IMR-90 (cell line): ENCODE measurements at places on chromosomes 13 and 19. TPM values are rescaled to one million over a fixed set of nuclear protein-coding genes. Genes with fewer than 3 reads are reported as not detected.

SHISA7 gene
- 0.03 TPM in 1 of 2 replicates, not detected in the other for polyA plus RNA-seq

MBD3L2 gene
- polyA plus RNA-seq = not detected in 2 replicates

KLK2 gene
- polyA plus RNA-seq = not detected in 2 replicates

SPRED3 gene
- polyA plus RNA-seq = 6.3 and 7.9 TPM in 2 replicates

POU2F2 gene
- 5.0 and 6.6 TPM in 2 replicates for polyA plus RNA-seq

DNA sequence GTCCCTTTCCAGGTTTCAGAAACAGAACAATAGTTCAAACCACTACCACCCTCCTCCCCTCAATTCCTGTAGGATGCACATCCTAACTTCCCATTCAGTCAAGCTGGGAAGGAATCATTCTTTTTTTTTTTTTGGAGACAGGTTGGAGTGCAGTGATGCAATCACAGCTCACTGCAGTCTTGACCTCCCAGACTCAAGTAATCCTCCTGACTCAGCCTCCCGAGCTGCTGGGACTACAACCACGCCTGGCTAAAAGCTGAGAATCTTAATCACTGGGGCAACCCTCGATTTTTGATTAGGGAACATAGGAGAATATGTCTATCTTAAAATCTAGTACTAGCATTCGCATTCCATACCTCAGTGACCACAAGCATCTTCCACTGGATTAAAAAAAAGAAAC lies 146.2 kb downstream of the ABCC4 start:
- no peak overlapping the region for H3K4me3 ChIP-seq
- no peak for DNase-seq
- H3K4me1 ChIP-seq = peaks cover 6% of the 10 kb centered on the region
- no peaks in the 10 kb centered on the region for H3K27me3 ChIP-seq

GRCh38 chr13:45092663-45093062 lies 27.6 kb upstream of the GTF2F2 start:
- H3K27ac ChIP-seq = no peak overlapping the region
- no peak for DNase-seq

- no peaks in the 10 kb centered on the region for H3K4me1 ChIP-seq
- no peak overlapping the region for H3K27ac ChIP-seq
- H3K27me3 ChIP-seq = no peaks in the 10 kb centered on the region
Measured at GRCh38 chr13:64884976-64885375, 2345.2 kb downstream of the PCDH9 start.

DNA sequence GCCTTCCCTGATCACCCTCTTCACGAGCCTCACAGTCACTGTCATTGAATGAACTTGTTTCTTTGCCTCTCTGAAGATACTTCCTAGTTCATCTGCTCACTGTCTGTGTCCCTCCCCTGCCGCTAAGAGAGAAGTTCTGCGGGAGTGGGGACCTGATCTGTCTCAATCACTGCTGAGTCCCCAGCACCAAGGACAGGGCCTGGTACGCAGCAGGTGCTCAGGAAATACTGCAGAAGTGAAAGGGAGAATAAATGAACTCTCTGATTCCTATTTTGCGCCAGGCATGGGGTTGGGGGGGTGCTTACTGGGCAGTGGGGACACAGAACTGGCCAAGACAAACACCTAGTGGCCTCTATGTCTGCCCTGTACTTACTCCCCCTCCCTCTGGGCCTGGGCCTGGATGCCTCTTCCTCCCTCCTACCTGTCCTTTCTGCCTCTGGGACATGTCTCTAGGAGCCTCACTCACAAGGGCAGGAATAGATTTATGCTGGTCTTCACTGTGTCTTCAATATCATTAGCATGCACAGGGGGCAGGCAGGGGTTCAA lies 17.5 kb downstream of the FCGBP start:
- no peak overlapping the region for H3K27ac ChIP-seq
- no peak for DNase-seq
- no peak overlapping the region for H3K4me3 ChIP-seq
- no peaks in the 10 kb centered on the region for H3K36me3 ChIP-seq
- H3K4me1 ChIP-seq = no peaks in the 10 kb centered on the region
- peaks cover 3% of the 10 kb centered on the region; the same call in 1 of the 2 replicates for H3K27me3 ChIP-seq

GRCh38 chr13:91358387-91358782 lies 10.9 kb downstream of the MIR17HG start:
- peaks cover 7% of the 10 kb centered on the region for H3K36me3 ChIP-seq
- H3K4me1 ChIP-seq = no peaks in the 10 kb centered on the region
- DNase-seq = no peak
- H3K27ac ChIP-seq = no peak overlapping the region
- no peaks in the 10 kb centered on the region for H3K27me3 ChIP-seq

DNA sequence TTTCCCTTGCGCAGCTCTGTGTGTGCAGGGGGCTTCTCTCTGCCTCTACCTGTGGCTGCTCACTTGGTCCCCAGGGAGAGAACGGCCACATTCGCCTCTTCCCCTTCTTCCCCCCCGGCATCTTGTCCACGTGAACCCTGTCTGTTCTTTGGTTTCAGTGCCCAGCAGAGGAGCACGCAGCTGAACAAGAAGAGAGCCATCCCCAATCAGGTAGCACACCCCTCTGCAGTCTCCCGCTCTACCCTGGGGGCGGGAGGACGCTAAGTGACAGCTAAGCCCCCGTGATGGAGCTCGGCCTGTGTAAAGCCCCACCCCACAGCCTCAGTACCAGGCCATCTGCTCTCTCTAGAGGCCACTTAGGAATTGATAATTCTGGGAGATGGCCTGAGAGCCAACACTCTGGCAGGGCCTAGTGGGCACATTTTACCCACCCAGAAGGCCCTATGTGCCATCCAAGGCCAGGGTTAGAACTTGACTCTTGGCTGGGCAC lies 30.2 kb downstream of the TMED1 start:
- no peaks in the 10 kb centered on the region for H3K27me3 ChIP-seq
- H3K4me1 ChIP-seq = no peaks in the 10 kb centered on the region
- no peak for DNase-seq
- H3K27ac ChIP-seq = no peak overlapping the region

- no peaks in the 10 kb centered on the region for H3K27me3 ChIP-seq
- H3K4me3 ChIP-seq = no peak overlapping the region
- no peak for DNase-seq
- H3K4me1 ChIP-seq = no peaks in the 10 kb centered on the region
- no peaks in the 10 kb centered on the region for H3K36me3 ChIP-seq
Measured at GRCh38 chr13:85419611-85420010, 379.6 kb downstream of the SLITRK6 start.

DNA sequence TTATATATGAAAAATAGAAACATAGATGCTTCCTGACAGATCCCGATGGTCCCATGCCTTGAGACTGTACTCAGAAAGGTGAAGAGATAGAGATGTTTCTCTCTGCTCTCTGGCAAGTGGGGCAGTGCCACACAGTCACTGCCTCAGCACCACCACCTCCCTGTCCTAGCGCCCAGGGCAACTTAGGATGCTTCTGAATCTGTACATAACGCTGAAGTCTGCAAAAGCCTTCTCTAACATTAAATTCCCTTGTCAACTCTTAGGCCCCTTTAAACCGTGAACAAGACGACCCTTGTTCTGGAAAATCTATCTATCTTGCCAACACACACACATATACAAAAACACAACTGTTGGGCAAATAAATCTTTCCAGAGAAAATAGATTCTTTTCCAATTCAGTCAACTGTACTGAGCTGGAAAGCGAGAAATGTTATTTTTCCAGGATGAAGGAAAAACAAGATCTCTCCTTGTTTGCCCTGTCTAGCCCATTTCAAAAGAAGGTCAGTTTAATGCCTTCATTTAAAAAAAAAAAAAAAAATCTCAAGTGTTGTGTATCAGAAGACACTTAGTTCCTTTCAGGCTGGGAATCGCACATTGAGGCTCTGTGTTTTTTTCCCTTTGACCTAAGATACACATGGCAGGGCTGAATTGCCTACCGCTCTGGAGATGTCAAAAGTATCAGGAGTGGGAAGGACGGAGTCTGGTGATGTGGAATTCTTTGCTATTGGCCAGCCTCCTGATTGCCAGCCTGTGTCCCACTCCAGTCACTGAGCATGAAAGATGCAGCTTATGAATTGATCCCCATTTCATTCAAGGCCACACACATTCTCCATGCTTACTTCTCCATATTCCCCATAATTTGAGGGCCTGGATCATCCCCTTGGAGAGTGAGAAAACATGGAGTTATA lies 241.4 kb downstream of the LACC1 start:
- H3K36me3 ChIP-seq = no peaks in the 10 kb centered on the region
- H3K27ac ChIP-seq = no peak overlapping the region
- peaks cover 5% of the 10 kb centered on the region; the same call in 1 of the 2 replicates for H3K4me1 ChIP-seq
- H3K27me3 ChIP-seq = no peaks in the 10 kb centered on the region

- H3K27me3 ChIP-seq = no peaks in the 10 kb centered on the region; the same call in 1 of the 2 replicates
- DNase-seq = peak; percentile 61
- no peak overlapping the region for H3K27ac ChIP-seq
- H3K4me1 ChIP-seq = 0 out of 2 replicates have a peak, but pooled peaks cover 2% of the 10 kb centered on the region
- H3K4me3 ChIP-seq = no peak overlapping the region
Measured at GRCh38 chr13:97030705-97031452, 36.6 kb upstream of the OXGR1 start.

DNA sequence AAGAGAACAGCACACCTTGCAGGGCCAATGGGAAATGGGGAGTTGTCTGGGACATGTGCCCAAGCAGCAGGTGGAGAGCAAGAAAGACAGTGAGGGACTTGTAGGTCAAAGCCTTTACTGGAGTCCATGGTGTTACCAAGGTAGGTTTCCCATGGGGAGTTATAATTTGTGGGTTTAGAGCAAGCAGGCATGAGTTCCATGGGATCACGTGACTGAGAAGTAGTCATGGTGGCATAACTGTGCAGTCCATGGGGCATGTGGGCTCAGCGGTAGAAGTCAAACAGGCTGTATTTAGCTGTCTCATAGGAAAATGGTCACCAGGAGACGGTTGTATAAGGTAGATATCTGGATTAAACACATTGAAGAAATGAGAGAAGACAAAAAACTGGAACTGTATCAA lies 715.1 kb downstream of the SLITRK1 start:
- no peaks in the 10 kb centered on the region for H3K27me3 ChIP-seq
- DNase-seq = no peak
- no peak overlapping the region for H3K27ac ChIP-seq

- no peak overlapping the region for H3K27ac ChIP-seq
- peaks cover 43% of the 10 kb centered on the region for H3K4me1 ChIP-seq
- peaks cover 35% of the 10 kb centered on the region for H3K36me3 ChIP-seq
- no peaks in the 10 kb centered on the region for H3K27me3 ChIP-seq
- no peak for DNase-seq
- no peak overlapping the region for H3K4me3 ChIP-seq
Measured at GRCh38 chr19:41328842-41329225, 18.9 kb downstream of the CCDC97 start.

DNA sequence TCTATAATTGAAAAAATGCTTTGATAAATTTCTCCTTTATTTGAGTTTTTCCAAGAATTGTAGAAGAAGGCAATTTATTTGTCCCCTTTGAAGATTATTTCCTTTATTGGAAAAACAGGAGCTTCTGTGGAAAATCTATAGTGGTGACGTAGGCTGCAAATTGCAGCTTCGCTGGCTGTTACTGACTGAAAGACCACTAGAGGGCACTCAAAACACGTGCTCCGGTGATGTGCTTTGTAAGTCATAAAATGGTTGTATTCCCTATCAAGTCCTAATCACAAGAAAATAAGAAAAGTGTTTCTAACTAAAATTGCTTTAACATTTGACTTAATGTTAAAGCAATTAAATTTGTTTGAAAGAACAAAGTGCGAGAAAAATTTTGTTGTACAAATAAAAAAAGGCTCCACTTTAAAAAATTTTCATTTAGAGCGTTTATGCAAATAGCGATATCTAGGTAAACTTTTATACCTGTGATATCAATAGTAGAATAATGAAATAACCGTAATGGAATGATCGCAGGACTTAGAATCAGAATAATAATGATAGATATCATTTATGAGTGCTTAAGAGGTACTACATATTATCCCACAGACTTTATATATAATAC lies 638.2 kb upstream of the SPRY2 start:
- no peak overlapping the region for H3K27ac ChIP-seq
- no peaks in the 10 kb centered on the region for H3K27me3 ChIP-seq
- no peak overlapping the region for H3K4me3 ChIP-seq
- no peaks in the 10 kb centered on the region for H3K4me1 ChIP-seq

- no peaks in the 10 kb centered on the region for H3K4me1 ChIP-seq
- no peak overlapping the region for H3K4me3 ChIP-seq
- no peaks in the 10 kb centered on the region for H3K36me3 ChIP-seq
- H3K27me3 ChIP-seq = peaks cover 16% of the 10 kb centered on the region
Measured at GRCh38 chr13:113669231-113669754, 2.3 kb downstream of the GRK1 start.

DNA sequence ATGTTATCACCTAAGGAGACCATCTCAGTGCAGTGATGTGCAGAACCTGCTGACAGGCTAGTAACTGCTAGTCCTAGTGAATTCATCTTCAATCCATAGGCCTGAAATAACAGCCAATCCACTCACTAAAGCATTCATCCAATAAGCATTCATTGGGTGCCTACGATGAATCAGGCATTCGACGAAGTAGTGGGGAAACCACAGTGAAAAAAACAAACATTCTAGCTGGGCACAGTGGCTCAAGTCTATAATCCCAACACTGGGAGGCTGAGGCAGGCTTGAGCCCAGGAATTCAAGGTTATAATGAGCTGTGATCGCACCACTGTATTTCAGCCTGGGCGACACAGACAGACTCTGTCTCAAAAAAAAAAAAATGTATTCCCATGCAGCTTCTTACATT lies 135.6 kb downstream of the RNF17 start:
- DNase-seq = peak; percentile 57
- H3K36me3 ChIP-seq = peaks cover 7% of the 10 kb centered on the region
- H3K27ac ChIP-seq = no peak overlapping the region
- no peak overlapping the region for H3K4me3 ChIP-seq

GRCh38 chr19:56477429-56478338 lies 539 bp upstream of the ZNF667 start:
- H3K27me3 ChIP-seq = no peaks in the 10 kb centered on the region
- no peaks in the 10 kb centered on the region for H3K4me1 ChIP-seq
- peak overlapping the region; percentile 70 for H3K4me3 ChIP-seq
- H3K36me3 ChIP-seq = no peaks in the 10 kb centered on the region

- H3K4me3 ChIP-seq = no peak overlapping the region
- H3K36me3 ChIP-seq = peaks cover 11% of the 10 kb centered on the region; the same call in 1 of the 2 replicates
- no peak overlapping the region for H3K27ac ChIP-seq
- DNase-seq = no peak
- no peaks in the 10 kb centered on the region for H3K27me3 ChIP-seq
Measured at GRCh38 chr19:6735181-6735911, 2.0 kb downstream of the GPR108 start.

- no peak overlapping the region for H3K4me3 ChIP-seq
- H3K36me3 ChIP-seq = peaks cover 64% of the 10 kb centered on the region
- H3K4me1 ChIP-seq = no peaks in the 10 kb centered on the region
- no peaks in the 10 kb centered on the region for H3K27me3 ChIP-seq
- no peak overlapping the region for H3K27ac ChIP-seq
Measured at GRCh38 chr13:110431425-110432294, 124.6 kb downstream of the COL4A2 start.
